ENCODE measurements at places on chromosomes 6 and 20.

DNA sequence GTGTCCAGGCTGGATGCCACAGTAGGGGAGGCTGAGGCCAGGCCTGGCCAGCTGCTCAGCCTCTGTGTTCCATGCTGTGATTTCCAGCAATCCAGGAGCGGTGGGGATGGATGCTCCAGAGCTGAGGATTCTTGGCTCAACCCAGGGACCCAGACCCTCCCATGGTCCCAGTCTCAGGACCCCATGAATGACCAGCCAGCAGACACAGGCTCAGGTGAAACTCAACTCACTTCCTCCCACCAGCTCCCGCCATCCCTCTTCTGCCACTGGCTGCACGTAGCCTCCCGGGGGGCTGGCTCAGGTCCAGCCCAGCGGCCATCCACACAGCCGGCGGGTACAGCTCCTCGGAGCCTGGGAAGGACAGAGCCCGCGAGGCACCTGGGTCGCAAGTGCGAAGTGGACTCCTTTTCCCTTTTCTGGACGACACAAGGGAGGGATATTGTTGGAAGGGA is 54.5 kb upstream of the DACT2 start:
- DNase-seq, result no peak

DNA sequence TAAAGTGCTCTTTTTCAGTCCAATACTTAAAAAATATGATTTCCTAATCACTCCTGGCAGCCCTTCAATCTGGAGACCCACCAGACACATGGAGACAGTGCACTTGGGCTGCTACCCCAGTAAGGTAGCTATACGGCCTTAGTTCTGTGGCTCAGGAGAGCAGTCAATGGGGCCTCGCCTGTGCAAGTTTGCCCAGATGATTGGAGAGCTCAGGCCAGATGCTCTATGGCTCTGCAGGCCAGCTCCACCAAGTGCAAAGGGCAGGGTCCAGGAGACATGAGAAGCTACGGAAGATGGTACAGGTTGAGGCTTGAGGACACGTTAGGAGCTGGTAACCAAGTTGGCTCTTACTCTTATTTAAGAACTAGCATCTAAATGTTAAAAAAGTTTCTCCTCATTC is 30.7 kb downstream of the STK38 start:
- no peak for DNase-seq

GRCh38 chr6:14542670-14543366 is 425.2 kb downstream of the CD83 start:
- peak; percentile 61 for DNase-seq

DNA sequence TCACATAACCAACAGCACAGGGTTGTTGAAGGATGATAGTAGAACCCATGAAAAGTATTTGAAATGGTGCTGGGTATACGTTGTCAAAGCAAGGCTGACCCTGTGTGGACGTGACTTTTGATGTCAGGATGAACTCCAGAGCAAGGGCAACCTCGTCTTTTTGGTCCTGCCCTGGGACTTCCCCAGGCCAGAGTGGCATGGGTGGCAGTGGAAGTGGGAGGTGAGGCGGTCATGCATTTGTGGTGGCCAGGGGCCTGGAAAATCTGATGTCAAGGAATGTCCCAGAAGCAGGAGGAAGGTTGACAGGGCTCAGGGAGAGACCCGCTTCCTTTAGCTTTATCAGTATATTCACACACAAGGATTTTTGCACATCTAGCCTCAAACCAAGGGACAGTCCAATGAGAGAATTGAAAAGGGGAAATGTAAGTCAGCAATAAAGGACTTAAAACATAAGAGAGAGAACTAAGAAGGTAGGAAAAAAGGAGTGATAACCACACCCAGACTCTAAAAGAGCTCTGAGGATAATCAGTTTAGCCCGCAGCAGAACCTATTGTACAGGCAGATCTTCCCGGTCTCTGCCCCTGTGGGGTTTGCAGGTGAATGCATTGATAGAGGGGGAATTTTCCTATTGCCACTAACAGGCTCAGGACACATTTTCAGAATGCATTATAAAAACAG is 98.8 kb upstream of the HDGFL1 start:
- DNase-seq, result no peak

GRCh38 chr6:37693546-37694250 is 4.0 kb downstream of the MDGA1 start:
- no peak for DNase-seq

DNA sequence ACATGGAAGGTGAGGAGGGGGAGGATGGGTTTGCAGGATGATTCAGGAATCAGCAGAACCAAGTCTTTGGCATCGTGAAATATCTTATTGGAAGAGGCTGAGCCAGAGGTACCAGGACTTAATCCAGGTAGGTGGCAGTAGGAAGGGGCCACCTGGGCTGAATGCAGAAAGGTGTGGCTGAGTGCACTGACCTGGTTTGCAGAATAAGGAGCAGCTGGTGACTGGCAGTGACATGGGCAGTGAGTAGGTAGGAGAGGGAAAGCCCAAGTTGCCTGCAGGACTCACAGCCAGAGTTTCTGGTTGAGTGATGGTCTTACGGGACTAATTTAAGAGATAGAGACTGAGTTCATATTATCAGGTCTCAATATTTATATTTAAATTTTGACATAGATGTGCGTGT is 1.1 kb upstream of the PBOV1 start:
- no peak for DNase-seq

GRCh38 chr6:23176471-23176870 is 607.1 kb downstream of the HDGFL1 start:
- DNase-seq, result no peak

DNA sequence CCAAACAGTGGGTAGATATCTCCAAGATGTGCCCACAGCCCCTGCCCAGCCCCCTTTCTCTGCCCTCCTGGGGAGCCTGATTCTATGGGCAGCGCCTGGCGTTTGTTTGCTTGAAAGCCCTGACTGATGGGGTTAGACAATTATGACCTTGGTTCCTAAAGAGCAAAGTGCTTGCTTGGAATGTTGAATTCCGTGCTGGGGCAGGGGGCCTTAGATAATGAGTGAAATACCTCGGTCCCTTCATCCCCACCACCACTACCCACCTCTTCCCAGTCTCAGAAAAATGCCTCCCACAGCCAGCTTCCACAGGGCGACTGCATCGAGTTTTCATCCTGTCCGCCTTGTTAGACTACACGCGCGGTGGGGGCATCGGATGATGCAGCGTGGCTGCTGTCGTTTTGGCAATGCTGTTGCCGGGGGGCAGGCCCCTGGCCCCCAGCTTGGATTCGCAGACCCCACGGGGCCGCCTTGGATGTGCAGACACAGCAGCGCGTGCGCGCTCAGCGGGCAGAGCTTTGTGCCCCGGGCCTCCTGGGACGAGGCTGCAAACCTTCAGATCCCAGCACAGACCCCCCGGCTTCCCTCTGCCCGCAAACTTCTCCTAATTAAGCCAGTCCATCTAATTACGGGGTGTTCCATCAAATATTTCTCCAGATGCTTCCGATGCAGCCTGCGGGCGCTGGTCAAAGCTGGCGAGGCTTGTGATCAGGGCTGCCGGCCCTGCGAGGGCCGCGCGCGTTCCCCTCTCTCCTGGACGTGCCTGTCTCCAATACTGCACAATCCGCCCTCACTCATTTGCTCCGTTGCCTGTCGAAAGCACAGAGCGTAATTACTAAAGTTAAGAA is 86.1 kb downstream of the LINC00237 start:
- DNase-seq, result no peak

DNA sequence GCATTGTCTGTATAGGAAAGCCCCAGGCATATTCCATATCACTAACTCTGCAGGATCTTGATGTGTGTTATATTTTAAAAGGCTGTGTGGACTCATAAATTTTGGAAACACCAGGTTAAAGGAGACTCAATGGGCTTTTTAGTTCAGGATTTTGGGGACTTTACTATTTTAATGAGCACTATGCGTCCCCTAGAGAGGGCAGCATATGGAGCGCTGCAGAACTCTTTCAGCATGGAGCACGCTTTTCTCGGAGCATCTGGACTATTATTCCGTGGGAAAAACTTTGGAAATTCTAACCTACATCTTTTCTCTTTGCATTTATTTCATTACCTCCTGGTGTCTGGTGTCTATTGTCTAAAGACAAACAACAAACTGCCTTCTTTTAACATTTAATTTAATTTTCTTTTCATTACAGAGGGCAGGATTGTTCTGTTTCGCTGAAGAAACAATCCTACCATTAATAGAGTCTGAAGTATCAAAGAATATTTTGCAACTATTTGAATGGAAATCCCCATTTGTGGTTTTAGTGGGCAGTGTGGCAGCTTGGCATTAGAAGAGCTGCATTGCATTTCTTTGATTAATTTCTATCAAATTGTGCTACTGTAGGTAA is 399.9 kb upstream of the HSF2 start:
- no peak for DNase-seq

GRCh38 chr6:73585566-73586415 is 65.0 kb upstream of the EEF1A1 start:
- peak; percentile 83 for DNase-seq

DNA sequence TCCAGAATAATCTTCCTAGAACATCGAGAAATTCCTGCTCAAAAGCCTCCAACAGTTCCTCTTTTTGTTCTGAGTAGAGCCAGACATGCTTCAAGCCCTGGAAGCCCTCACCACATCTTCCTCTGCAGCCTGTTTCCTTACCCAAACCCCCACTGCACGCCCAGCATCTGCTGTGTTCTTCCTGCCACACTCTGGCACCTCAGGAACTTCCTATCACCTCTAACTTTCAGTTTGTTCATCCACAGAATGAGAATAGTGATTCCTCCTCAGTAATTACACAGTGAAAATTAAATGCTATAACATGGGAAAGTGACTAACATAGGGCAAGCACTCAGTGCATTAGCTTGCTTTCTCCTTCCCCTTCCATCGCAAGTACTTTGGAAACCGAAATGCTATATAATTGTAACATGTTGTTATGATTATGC is 26.3 kb downstream of the C6orf89 start:
- no peak for DNase-seq

GRCh38 chr6:44432726-44433125 is 45.2 kb downstream of the CDC5L start:
- no peak for DNase-seq

DNA sequence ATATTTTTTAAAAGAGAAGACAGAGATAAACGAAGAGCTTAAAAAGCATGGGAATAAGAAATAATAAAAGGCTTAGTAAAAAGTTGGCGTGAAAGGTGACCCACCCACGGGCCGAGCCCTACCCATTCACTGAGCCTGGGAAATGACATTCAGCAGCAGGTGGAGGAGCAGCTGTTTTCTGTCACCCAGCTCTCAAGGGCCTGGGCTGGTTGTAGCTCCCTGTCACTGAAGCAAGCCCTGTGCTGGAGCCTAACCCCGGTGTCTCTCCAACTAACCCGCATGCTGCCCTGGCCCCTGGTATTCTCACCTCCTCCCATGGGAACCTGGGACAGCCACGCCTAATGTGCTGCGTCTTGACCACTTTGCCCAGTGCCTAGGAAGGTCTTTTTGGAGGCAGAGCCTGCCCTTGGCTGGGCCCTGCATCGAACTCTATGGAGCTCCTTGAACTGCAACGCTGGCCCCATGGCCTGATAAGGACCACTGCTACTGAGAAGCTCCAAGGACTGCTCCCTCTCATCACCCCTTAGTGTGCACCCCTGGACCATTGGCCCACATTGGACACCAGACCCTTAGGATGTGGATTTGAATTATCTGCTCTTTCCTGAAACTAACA is 68.8 kb upstream of the IYD start:
- DNase-seq, result no peak

DNA sequence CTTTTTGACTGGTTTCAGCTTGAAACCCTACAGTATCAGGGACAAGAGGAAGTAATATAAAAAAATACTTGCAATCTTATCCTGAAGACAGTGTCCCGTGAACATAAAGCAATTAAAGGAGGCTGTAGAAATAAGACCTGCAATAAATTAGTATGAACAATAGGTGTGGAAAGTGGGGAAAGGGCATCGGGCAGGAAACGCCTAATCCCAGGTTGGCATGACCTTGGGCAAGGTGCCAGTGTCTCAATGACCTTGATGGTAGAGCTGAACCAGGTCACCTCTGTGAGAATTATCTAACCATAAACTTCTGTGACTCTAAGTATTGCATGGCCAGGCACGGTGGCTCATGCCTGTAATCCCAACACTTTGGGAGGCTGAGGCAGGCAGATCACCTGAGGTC is 115.2 kb downstream of the LY86 start:
- DNase-seq, result no peak

GRCh38 chr6:21202521-21202920 is 391.0 kb upstream of the SOX4 start:
- DNase-seq, result no peak

DNA sequence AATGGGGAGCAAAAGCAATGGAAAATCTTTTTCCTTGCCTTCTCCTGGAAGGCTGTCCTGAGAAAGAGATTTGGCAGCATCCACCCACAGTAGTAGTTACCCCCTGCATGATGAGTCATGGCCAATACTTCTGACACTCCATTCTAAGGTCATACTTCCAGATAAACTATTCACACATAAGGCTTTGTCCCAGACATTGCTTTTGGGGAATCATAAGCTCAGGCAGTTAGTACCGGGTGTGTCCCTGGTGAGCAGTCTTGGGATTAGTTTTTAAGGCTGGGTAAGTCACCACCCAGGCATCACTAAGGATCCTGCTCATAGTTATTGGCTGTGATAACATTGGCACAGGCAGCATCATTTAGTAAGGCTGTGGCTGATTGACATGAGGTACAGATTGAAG is 160.6 kb upstream of the GGTLC1 start:
- peak; percentile 16 for DNase-seq

GRCh38 chr6:2756687-2757224 is 6.0 kb upstream of the MYLK4 start:
- DNase-seq, result no peak

DNA sequence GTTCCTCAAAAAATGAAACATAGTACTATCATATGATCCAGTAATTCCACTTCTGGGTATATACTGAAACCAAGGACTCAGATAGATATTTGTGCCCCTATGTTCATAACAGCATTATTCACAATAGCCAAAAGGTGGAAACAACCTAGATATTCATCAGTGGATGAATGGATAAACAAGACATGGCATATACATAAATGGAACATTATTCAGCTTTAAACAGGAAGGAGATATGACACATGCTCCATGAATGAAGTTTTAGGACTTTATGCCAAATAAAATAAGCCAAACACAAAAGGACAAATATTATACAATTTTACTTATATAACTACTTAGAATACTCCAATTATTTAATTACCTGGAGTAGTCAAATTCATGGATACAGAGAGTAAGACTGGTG is 16.4 kb downstream of the PLCB1 start:
- no peak for DNase-seq

- DNase-seq, result no peak
Measured at GRCh38 chr20:9916761-9917160, 77.9 kb upstream of the PAK5 start.

DNA sequence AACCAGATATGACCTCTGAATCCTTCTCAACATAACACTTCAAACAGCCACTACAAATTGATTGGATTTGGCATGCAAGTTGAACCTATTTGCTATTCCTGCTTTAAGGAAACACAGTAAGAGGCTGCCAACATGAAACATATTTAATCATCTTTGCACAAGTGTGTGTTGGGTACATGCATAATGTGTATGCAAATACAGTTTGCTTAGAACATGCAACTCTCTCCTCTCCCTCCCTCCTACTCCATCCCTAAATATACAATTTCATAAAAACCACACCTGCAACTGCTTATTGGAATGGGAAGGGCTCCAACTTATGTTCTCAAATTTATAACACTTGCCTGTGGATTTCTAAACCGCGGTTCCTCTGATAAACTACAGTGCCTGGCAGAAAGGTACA is 71.5 kb downstream of the CD83 start:
- DNase-seq, result no peak

All from kidney glomerular epithelial cell (primary cell).